KBM-7 (cell line): ENCODE measurements at places on chromosomes 6 and 20.

DNA sequence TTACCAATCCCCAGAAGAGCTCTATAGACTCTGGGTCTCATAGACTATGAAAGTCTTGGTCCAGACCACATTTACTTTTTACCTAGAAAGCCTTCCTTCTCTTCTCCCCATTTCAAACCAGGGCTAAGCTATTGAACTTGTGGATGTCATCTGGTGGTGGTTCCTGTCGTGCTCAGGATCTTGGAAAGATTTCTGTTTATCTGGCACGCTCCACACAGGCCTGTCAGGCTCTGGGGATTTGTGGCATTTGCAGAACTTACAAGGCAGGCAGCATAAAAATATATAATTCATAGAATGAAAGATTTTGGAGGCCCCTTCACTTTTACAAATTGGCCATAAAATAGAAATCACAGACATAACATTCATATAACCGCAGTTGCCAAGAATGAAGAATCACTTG, 188.1 kb downstream of the UST start:
- DNase-seq, result no peak

GRCh38 chr6:71082033-71082650, 125.3 kb upstream of the B3GAT2 start:
- DNase-seq, result no peak

- no peak for DNase-seq
These were observed 25.0 kb downstream of the NDUFAF5 start for GRCh38 chr20:13809855-13810254.

- DNase-seq, result no peak
These were observed 307.8 kb downstream of the RNGTT start for GRCh38 chr6:88655586-88655985.

DNA sequence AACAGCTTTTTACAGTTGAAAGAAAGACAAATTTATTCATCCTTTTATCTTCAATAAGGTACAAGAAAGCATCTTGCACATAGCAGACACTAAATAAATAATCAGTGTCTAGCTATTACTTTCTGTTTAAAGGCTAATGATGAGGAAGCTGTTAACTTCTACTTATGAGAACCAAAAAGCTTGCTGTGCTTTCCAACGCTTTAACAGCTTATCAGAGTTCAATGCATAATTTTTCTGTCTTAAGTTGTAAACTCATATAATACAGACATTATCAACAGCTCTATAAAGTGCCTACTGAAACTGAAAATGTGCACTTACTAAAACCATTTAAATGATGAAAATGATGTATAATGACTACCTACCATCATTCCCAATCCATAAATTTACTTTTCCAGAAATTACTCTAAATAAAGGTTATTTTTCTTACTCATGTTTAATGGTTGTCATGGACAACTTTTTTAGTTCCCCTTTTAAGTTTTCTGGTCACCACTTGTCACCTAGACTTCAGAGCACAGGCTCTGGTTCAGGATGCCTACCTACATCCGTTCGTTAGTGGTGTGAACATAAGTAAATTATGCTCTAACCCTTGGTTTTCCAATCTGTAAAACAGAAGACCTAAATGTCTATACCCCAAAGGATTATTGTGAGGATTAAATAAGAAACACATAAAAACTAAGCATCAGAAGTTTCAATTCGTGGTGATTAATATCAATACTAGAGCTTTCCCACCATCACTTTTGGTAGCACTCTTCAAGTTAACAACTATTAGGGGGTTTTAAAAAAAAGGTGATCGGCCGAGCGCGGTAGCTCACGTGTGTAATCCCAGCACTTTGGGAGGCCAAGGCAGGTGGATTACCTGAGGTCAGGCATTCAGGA, 8.0 kb downstream of the PNISR start:
- peak; percentile 25 for DNase-seq

DNA sequence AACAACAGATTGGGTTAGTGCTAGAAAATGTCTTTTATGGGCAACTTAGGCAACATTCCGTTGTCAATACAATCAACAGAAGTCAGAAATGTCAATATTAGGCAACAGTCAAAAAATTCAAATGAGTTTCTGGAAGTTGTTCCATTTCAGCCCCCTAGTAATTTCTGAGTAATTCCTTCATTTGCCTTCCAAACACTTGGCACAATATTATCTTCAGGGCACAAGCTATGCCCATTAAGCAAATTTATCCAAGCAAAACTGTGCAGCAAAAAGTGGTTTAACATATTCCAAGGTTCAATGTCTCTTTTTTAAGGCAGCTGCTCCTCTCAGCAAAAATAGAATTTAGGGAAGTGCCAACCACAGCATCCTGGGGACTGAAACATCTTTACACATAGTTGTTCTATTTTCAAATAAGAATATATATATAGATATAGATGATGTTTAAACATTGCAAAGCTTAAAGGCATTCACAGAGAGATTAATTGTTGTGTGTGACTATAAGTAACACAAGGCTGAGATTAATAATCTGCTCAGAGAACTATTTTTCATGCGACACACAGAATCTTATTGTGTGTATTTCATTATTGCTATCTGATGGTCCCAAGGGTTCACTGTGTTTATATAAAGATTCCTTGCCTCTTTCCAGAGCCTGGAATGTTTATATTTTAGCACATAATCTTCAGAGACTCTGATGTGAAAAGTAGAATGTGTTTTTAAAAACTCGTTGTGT, 75.2 kb upstream of the ADTRP start:
- peak; percentile 27 for DNase-seq

DNA sequence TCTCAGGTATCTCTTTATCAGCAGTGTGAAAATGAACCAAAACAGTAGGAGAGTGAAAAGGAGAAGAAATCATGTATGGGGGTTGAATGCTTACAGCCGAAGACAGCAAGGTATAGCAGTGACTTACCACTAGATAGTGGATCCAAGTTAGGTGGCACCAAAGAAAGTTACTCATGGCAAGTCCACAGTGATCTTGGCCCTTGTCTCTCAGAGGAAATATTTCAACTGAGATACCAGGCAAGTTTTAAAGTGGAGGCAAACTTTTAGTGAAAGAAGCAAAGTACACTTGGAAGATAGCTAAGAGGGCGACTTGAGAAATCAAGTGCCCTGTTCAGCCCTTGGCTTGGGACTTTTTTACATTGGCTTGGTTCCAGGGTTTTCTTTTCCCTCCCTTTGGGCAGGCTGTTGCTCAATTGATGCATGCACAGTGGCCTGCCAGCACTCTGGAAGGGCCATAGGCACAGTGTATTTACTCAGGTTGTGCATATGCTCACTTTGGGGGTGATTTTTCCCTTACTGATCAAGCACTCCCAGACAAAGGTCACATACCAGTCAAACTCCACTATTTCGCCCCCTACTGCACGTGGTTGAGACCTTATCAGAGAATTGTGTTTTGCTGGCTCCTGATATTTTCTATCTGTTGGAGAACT, 329.5 kb upstream of the KHDRBS2 start:
- no peak for DNase-seq

DNA sequence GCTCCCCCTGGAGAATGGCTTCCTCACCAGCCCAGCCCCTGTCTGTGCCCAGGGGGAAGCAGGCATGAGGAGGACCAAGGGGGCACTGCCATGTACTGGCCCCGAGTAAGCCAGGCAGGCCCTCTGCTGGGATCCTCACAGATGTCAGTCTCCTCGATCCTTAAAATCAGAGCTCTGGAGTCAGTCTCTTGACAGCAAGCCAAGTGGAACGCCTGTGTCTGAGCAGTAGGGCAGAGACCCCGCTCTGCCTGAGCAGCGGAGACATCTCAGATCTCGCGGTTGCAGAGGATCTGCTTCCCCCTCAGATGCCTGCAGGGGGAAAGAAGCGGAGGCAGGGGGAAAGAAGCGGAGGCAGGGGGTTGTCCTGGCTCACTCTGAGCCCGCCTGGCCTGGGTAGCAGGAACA, 92.6 kb downstream of the SNX5 start:
- DNase-seq, result no peak

GRCh38 chr20:21175433-21175832, 49.6 kb downstream of the KIZ start:
- DNase-seq, result peak; percentile 50

DNA sequence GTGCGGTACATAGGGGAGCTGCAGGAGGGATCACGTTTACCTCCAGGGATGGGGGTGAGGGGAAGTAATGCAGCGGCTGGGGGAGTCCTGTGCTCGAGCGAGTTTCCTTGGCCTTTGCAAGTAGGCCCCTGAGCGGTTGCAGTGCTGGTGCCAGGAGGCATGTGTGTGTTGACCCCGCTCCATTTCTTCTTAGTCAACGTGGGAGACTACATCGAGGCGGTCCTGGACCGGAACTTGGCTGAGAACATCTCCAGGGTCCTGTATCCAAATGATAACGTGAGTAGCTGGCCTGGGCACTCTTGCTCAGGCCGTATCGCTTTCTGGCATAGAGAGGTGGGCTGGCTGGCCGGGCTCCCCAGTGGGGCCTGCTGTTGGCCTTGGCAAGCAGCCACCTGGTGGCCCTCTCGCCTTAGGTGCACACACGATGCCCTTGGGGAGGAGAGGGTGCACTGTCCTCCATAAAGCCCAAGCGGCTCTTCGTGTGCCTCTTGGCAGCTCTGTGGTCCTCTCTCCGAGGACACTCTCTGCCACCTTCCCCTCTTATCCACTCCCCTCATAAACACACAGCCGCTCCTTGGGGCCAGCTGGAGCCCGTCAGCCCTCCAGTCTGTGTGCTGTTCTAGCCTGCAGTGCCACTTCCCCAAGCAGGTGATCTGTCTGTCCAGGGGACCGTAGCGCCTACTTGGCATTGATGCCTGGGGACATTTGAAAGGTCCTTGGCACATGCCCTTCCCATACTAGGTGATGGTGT, 29.3 kb downstream of the PYGB start:
- DNase-seq, result no peak

GRCh38 chr20:12554426-12554825, 454.3 kb upstream of the SPTLC3 start:
- no peak for DNase-seq

DNA sequence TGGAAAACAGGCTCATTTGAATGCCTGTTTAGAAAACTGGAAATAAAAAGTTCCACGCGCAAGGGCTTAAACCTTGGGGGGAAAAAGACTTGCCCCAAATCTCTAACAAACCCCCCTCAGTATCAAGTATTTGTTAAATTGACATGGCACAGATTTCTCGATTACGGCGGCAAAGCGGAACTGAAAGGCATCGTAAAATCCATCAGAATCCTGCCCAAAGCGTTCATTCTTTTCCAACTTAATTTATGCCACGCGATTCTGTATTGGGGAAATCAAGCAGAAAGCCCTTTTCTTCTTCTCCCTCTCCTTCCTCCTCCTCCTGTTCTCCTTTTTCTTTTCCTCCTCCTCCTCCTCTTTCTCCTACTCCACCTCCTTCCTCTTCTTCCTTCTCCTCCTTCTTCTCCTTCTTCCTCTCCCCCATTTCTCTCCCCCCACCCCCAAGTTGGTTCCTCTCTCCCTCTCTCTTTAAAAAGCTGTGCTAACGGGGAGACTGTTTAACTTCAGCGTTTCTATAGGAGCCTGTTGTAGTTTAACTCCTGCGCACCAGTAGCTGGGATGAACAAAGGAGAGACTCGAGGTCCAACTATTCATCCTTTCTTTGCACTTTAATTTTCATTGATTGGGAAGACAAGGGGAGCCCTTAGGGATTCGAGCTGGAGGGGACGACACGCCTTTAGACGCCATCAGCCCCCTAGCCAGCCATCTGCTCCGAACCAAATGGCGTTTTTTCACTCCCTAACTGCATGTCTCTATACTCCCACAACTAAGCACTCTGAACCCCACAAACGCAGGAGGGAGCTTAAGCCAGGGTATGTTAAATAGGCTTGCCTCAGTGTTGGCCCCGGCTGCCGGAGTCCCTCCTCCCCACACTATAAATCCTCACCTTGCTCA, 2.7 kb upstream of the DLL1 start:
- DNase-seq, result no peak
